ENCODE measurements at places on chromosomes 11 and 22. TPM values are rescaled to one million over a fixed set of nuclear protein-coding genes. Genes with fewer than 3 reads are reported as not detected.
A peak's percentile ranks its signal among the peaks of the same experiment; 100 is the strongest.

DNA sequence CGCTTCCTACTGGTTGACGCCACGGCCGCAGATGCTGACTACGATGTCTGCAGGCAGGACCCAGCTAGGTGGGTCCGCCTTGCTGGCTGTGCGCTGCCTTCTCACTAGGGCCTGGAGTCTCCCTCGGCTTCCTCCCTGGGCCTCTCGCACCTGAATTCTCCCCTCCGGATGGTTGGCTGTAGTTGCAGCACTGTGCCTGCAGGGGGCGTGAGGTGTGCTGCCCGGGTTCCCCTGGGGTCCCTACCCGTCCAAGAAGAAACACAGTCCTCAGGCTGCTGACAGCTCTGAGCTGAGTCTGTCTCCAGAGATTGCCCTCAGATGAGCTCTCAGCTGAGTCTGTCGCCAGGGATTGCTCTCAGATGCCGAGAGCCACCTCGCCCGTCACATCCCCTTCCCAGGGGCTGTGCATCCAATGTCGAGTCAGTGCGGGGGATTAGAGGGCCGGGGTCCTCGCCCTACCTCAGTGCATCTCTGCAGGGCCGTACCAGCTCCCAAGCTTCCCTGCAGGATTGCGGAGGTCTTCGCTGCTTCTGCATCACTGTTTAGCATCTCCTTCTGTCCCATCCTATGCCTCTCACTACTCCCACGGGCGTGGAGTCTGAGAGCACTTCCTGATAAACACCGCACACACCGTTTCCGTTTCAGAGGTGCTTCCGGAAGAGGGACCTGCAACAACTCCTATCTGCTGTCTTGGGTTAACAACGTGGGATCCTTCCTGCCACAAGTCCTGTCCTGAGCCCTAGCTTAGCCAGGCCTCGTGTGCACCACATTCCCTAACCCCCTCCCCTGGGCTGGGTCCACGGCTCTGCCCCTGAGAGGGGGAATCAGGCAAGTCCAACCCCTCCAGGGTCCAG, 196.9 kb downstream of the CSNK2A3 start:
- no peaks in the 10 kb centered on the region for H3K36me3 ChIP-seq
- no peak for DNase-seq
- no peaks in the 10 kb centered on the region for H3K4me1 ChIP-seq
- H3K27ac ChIP-seq: no peak overlapping the region

- H3K27ac ChIP-seq: no peak overlapping the region
- H3K4me3 ChIP-seq: no peak overlapping the region
- no peaks in the 10 kb centered on the region for H3K4me1 ChIP-seq
- no peak for DNase-seq
Observed at GRCh38 chr11:69617220-69617619, 23.7 kb upstream of the CCND1 start.

DNA sequence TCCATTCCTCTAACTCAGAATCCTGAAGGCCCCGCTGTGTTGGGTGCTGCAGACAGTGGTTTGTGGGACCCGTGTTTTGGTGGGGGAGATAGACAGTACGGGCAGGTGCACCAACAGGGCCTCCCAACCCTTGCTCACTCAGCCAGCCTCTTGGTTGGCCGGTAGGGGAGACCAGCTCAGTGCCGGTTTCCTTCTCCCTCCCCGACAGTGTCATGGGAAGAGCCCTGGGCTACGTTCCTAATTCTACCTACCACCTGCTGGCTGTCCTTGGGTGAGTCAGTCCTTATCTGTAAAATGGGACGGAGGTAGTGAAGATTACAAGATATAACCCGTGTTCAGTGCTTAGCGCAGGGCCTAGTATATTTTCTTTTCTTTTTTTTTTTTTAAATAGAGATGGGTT, 5.9 kb downstream of the TMEM134 start:
- DNase-seq: no peak
- H3K4me1 ChIP-seq: peaks cover 40% of the 10 kb centered on the region
- H3K27ac ChIP-seq: peak overlapping the region; percentile 96
- H3K27me3 ChIP-seq: no peaks in the 10 kb centered on the region
- H3K36me3 ChIP-seq: no peaks in the 10 kb centered on the region

DNA sequence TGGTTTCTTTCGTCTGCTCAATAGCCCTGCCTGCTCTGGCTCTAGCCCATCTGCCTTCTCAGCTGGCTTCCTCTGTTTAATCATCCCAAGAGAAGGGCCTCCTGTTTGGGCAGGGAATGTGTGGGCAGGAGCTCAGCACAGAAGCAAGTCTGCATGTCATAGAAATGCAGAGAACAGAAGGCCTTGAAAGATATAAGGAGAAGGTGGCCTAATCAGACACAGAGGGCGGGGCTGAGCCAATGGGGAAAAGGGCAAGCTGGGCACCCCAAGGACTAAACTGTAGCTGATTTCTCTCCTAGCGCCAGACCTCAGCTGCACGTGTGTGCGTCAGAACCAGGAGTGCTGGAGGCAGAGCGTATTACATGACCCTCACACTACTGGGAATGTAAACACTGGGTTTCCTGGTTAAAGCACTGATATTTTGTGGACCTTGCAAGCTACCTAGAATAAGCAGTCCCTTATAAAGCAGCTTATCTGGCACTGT, 7.6 kb upstream of the CCKBR start:
- no peaks in the 10 kb centered on the region for H3K36me3 ChIP-seq
- H3K4me3 ChIP-seq: no peak overlapping the region
- peaks cover 2% of the 10 kb centered on the region for H3K27me3 ChIP-seq
- no peaks in the 10 kb centered on the region for H3K4me1 ChIP-seq
- no peak for DNase-seq

- no peak for DNase-seq
- H3K36me3 ChIP-seq: peaks cover 6% of the 10 kb centered on the region
- no peaks in the 10 kb centered on the region for H3K27me3 ChIP-seq
- no peak overlapping the region for H3K27ac ChIP-seq
Observed at GRCh38 chr11:87300640-87301380, 263.1 kb downstream of the TMEM135 start.

DNA sequence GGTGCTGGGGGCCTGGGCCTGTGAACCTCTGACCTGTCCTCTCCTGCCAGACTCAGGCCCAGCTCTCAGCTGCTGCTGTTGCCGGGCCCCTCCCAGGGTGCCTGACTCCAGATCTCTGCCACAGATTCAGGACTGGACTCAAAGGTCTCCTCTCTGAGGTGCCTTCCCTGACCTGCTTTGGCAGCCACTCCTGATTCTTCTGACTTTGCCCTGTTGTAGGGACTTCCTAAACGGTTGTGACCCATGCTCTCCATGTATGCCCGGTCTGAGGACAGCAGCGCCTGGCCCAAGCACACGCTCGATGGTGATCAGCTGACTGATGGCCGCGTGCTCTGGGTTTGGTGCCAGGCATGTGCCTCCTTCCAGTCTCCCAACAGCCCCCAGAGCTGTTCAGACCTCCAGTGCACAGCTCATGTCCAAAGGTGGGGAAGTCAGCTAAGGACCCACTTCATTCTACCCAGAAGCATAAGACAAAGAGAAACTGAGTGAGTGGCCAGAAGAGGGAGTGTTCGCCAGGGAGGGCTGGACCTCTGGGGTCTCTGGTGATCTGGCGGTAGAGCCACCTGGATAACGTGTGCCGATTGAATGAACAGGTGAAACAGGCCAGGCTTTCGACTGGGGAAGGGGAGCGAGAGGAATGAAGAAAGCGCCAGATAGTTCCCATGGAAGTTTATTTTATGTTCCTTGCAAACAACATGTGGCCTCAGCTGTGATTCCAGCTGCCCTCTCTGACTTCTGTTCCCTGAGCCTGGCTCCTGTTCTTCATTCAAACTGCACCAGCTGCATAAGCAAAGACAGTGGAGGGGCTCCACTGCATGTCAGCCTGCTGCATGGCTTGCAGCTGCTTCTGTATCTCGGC, 8.1 kb upstream of the TOP3B start:
- H3K27me3 ChIP-seq: peaks cover 7% of the 10 kb centered on the region
- H3K36me3 ChIP-seq: no peaks in the 10 kb centered on the region
- DNase-seq: no peak
- no peaks in the 10 kb centered on the region for H3K4me1 ChIP-seq
- H3K27ac ChIP-seq: no peak overlapping the region

DNA sequence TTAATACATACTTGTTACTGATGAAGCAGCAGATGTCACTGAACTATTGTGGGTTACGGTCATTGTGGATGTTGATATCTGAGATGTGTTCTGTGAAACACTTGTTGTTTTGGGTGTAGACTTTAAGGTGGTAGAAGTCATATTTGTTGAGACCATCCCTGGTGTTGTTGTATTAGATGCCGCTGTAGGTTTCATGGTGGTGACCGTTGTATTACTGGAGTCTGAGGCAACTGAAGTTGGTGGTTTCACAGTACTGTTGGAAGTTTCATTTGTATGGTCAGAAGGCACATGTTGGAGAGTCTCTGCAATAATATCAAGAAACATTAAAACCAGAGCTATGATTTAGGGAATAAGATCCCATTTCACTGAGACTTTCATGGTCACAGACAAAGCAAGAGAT, 50.7 kb downstream of the TMEM123 start:
- H3K27ac ChIP-seq: no peak overlapping the region
- no peaks in the 10 kb centered on the region for H3K4me1 ChIP-seq
- no peak overlapping the region for H3K4me3 ChIP-seq
- no peak for DNase-seq
- peaks cover 51% of the 10 kb centered on the region for H3K36me3 ChIP-seq
- no peaks in the 10 kb centered on the region for H3K27me3 ChIP-seq

DNA sequence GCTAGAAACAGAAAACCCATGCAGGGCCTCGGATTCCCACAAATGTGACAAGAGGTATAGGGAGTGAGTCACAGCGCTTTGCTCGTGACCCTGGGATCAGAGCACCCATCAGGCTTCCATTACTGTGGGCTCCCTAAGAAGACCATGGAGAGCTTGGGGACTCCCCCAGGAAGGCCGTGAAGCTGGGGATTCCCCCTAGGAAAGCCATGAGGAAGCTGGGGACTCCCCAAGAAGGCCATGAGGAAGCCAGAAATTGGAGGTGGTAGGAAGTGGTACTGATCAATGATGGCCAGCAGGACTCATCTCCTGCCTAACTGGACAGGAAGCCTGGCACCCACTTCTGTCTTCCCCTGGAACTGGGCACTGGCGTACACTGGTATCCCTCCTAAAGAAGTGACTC, 10.1 kb upstream of the DCPS start:
- no peaks in the 10 kb centered on the region for H3K27me3 ChIP-seq
- no peaks in the 10 kb centered on the region for H3K4me1 ChIP-seq
- H3K36me3 ChIP-seq: no peaks in the 10 kb centered on the region
- DNase-seq: no peak

GRCh38 chr11:65790104-65790901, 3.4 kb downstream of the OVOL1 start:
- no peak for DNase-seq
- H3K27ac ChIP-seq: no peak overlapping the region
- no peaks in the 10 kb centered on the region for H3K27me3 ChIP-seq
- H3K36me3 ChIP-seq: peaks cover 12% of the 10 kb centered on the region
- H3K4me3 ChIP-seq: no peak overlapping the region
- H3K4me1 ChIP-seq: peaks cover 70% of the 10 kb centered on the region

DNA sequence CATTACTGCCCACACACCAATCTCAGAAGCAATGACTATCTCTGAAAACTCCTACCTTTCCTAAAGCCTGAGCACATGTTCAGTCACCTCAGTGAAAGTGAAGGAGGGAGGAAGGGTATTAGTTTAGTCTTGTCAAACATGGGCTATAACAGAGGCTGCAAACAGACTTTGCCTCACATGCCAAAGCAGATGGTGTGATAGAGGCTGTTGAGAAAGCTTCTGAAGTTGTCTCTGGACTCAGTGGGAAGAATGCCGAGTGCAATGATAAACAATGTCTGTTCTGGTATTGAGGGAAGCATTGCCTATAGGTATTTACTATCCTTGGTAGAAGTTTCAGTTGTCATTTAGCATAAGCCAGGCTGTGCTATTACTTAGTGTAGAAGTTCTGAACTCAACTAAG, 314.5 kb upstream of the CCDC90B start:
- no peaks in the 10 kb centered on the region for H3K4me1 ChIP-seq
- no peak overlapping the region for H3K27ac ChIP-seq
- no peak overlapping the region for H3K4me3 ChIP-seq
- no peaks in the 10 kb centered on the region for H3K36me3 ChIP-seq

GRCh38 chr22:46758867-46759290, 3.6 kb upstream of the TBC1D22A start:
- no peaks in the 10 kb centered on the region for H3K27me3 ChIP-seq
- H3K36me3 ChIP-seq: no peaks in the 10 kb centered on the region
- peaks cover 27% of the 10 kb centered on the region for H3K4me1 ChIP-seq
- H3K4me3 ChIP-seq: no peak overlapping the region

INPP5J gene
- total RNA-seq: 1.7 TPM

USP28 gene
- total RNA-seq: 38.1 TPM

NEFH gene
- 5.1 TPM for total RNA-seq

MMP8 gene
- not detected for total RNA-seq

IL10RA gene
- total RNA-seq: not detected

PLAAT4 gene
- total RNA-seq: 99.9 TPM

ACR gene
- total RNA-seq: not detected

OR51B5 gene
- total RNA-seq: 1.2 TPM

MYEOV gene
- total RNA-seq: 232 TPM

POU2AF3 gene
- 3.0 TPM for total RNA-seq

Data from PC-9 (cell line).